ENCODE measurements at places on chromosomes 2 and 18. TPM values are rescaled to one million over a fixed set of nuclear protein-coding genes. Genes with fewer than 3 reads are reported as not detected.

Gene VAMP5
- total RNA-seq, result 13.3 TPM

Gene SCN3A
- 0.08 TPM for total RNA-seq

Gene VWC2L
- 0.09 TPM for total RNA-seq

Gene MBOAT2
- 2.9 TPM for total RNA-seq

Gene DAW1
- 0.25 TPM for total RNA-seq

Gene TNFAIP6
- total RNA-seq, result 0.55 TPM

Gene HOXD12
- total RNA-seq, result not detected

Gene MC4R
- not detected for total RNA-seq

Gene GPR75
- total RNA-seq, result 1.9 TPM

Gene GREB1L
- not detected for total RNA-seq

Gene ATP6V1B1
- 1.6 TPM for total RNA-seq

Gene HOXD10
- not detected for total RNA-seq

Gene SPC25
- total RNA-seq, result 0.28 TPM

Gene CAVIN2
- 5.6 TPM for total RNA-seq

DNA sequence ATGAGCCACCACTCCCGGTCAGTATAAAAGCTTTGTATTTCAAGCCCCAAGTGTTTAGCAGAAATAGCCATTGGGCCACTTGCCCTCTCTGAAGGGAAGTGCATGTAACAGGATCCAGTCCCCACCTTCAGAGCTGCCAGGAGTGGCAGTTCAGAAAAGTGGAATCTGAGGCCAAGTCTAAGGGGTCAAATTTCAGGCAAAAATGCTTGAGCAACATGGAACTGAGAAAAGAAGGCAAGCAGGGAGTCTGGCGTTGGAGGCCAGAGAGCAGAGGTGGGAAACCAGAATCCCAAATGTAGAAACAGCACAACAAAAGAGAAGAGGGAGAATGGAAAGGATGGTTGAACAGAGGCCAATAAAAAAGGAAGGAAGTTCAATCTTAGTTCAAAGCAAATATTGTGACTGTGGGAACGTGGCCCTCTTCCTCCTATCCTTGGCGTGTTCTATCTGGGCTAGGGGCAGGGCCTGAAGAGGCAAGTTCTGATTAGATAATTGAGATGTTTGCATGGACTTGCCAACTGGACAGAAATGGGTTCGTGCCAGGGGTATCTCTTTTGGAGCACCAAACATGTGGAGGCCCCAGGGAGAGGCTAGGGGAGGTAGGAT, 102.2 kb downstream of the AP1S3 start:
- H3K27ac ChIP-seq, result no peak overlapping the region
- H3K27me3 ChIP-seq, result no peaks in the 10 kb centered on the region
- H3K36me3 ChIP-seq, result no peaks in the 10 kb centered on the region
- no peaks in the 10 kb centered on the region for H3K4me1 ChIP-seq
- no peak for DNase-seq

DNA sequence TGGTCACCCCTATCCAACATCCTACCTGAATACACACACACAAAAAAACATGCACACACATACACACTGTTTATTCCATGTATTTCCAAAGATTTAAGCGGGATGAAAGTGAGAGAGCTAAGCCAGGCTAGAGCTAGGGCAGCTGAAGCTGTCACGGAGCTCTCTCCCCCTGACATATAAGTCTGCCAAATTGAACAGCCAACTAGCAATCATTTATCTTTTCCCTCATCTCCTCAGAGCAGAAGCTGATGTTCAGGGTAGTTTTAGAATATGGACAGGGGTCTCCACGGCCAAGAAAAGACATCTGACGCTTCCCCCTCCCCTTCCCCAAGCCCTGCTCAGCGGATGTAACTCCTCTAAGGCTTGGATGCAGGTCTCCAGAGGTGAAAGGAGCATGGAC, 171.6 kb downstream of the GRB14 start:
- H3K27ac ChIP-seq, result no peak overlapping the region
- DNase-seq, result no peak
- no peak overlapping the region for H3K4me3 ChIP-seq
- H3K36me3 ChIP-seq, result no peaks in the 10 kb centered on the region

DNA sequence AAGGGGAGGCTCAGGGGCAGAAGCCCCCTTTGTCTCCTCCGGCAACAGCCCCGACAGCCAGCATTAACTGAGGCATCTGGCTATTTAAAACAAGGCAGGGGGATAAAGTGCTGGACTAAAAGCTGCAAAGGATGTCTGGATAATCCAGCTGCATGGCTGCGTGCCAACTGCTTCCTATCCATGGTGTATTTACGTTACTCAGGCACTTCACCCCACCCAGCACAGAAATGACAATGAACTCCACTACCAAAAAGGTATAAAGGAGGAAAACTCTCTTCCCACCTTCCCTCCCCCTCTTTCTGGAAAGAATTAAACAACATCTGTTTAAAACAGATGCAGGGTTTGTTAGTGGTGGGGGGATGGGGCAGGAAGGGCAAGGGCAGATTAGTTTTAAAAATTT, 82.5 kb downstream of the SPRED2 start:
- no peak overlapping the region for H3K4me3 ChIP-seq
- DNase-seq, result no peak
- H3K4me1 ChIP-seq, result peaks cover 6% of the 10 kb centered on the region
- H3K27ac ChIP-seq, result no peak overlapping the region
- no peaks in the 10 kb centered on the region for H3K27me3 ChIP-seq
- H3K36me3 ChIP-seq, result no peaks in the 10 kb centered on the region

DNA sequence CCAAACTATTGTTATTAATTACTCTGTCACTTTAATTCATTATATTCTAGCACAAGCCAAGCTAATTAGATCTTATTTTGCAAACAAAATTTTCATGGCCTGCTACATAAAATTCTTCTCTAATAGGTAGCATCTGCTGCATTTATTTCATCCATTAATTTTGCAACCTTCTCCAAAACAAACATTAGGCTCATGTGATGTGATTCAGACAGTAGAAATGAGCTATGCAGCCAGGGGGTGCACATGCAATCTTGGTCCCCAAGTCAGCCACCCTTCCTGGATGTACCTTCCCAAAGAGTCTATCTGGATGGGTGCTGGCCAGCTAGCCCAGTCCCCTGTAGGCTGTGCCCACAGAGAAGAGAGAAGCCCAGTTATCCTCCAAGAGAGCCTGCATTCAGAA, 242.1 kb upstream of the OSR1 start:
- no peaks in the 10 kb centered on the region for H3K27me3 ChIP-seq
- no peaks in the 10 kb centered on the region for H3K36me3 ChIP-seq
- H3K4me3 ChIP-seq, result no peak overlapping the region

GRCh38 chr2:65380255-65380654, 52.1 kb downstream of the SPRED2 start:
- no peaks in the 10 kb centered on the region for H3K27me3 ChIP-seq
- DNase-seq, result no peak
- no peak overlapping the region for H3K27ac ChIP-seq
- no peak overlapping the region for H3K4me3 ChIP-seq

DNA sequence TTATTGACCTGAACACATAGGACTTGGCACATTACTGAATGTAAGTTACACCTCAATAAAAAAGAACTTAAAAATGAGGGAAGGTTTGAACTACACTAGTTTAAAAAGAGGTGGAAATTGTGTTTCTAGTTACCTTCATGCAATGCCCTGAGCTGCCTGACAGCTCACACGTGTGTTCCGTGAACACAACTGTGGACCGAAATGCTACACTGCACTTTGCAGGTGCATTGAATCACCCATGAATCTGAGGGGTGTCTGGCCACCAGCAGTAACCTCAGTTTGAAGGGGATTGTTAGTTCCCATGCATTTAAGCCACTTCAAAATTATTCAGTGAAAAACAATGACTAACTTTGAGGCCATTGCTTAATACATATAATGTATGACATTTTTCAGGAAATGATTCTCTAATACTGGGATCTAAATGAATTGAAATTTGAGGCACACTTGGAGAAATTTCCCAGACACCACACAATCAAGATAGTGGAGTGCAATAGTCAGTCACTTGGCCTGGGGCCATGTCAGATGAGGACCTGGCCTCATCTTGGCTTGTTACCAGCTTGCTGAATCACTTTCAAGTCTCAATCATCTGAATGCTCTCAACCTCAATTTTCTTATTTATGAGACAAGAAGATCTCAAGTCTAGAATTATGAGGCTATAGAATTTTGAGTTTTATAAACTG, 59.3 kb downstream of the MYL12B start:
- no peak for DNase-seq
- H3K27ac ChIP-seq, result no peak overlapping the region
- no peaks in the 10 kb centered on the region for H3K4me1 ChIP-seq
- no peaks in the 10 kb centered on the region for H3K36me3 ChIP-seq
- no peak overlapping the region for H3K4me3 ChIP-seq
- H3K27me3 ChIP-seq, result no peaks in the 10 kb centered on the region

DNA sequence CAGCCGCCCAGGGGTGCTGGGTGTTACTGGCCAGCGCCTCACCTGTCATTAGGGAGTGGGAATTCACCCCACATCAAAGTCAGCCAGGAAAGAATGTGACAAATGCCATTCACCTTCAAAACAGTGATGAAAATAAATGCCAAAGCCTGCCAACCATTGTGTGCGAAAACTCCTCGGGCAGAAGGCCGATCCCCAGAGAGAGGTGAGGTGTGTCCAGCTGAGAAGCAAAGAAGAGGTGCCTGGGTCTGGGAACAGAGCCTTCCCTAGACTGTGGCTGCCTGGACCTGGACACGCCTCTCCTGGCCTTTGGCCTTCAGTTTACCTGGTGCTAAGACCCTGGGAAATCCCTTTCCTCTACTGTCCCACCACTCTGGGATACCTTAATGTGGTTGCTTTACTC, 142.7 kb downstream of the CYP26B1 start:
- no peak for DNase-seq
- H3K4me1 ChIP-seq, result no peaks in the 10 kb centered on the region
- H3K27ac ChIP-seq, result no peak overlapping the region

DNA sequence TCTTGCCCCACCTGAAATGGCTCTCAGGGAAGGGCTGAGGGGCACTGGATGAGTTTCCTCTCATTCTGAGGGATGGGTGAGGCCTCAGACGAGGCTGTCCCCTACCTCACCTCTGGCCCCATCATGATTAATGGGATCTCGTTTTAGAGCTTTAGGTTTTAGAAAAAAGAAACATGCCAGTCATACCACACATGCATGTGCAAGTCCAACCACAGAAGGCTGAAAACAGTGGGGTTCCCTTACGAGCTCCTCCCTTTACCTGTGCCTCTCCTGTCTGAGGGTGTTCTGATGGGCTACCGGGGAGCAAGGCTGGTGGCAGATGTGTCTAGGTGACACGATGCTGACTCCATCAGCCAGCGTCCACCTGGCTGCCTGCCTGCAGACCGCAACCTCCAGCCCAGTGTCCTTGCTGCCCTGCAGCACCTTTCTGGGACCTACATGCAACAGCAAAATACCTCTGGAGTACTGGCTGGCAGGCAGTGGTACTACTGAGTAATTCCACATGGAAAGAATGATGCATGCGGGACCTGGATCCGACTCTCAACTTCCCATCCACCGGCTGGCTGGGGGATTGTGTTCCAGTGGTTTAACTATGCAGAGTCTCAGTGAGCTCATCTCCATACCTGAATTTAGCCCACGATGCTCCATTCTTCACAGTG, 9.1 kb upstream of the LYPD6B start:
- no peaks in the 10 kb centered on the region for H3K27me3 ChIP-seq
- no peak for DNase-seq
- no peak overlapping the region for H3K4me3 ChIP-seq
- H3K4me1 ChIP-seq, result no peaks in the 10 kb centered on the region

GRCh38 chr2:158197940-158198339, 96.3 kb downstream of the UPP2 start:
- H3K36me3 ChIP-seq, result no peaks in the 10 kb centered on the region
- H3K27ac ChIP-seq, result no peak overlapping the region
- no peaks in the 10 kb centered on the region for H3K27me3 ChIP-seq
- DNase-seq, result no peak
- H3K4me1 ChIP-seq, result no peaks in the 10 kb centered on the region

DNA sequence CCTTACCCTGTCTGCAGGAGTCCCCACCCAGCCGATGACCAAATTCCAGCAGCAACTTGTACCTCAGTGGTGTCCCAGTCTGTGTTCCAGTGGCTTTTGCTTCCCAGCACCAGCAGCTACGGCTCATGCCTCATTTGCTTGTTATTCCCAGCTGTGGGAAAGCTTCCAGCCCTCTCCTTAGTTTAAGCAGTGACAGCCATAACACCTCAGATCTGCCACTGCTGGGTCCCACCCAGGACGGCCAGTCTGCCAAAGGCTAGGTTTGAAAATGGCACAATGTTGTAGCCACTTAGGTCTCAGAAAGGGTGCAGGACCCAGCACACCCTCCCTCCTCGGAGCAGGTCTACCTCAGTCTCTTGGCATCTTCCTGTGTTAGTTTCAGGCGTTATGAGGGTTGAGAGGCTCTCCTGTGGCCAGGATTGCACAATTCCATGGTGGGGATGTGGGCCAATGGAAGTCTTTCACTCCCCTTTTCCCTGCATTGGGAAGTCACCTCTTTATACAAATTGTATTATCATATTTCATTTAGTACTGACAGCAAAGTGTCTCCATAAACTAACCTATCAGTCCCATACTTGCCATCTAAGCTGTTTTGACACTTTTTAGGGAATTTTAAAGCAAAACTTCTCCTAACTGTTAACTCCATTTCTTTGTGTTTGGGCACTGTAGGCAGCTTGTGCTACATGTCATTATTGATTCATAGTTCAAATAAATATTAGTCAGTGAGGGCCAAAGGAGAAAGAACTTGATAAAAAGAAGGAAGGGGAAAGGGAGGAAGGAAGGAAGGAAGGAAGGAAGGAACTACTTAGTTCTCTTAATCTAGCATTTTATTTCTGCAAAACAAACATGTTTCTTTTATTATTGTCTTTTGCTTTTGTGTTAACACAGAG, 62.9 kb upstream of the FAM110C start:
- H3K36me3 ChIP-seq, result no peaks in the 10 kb centered on the region
- peaks cover 6% of the 10 kb centered on the region for H3K4me1 ChIP-seq
- no peak for DNase-seq

GRCh38 chr2:100721693-100722092, 98.2 kb upstream of the NPAS2 start:
- DNase-seq, result no peak
- H3K36me3 ChIP-seq, result no peaks in the 10 kb centered on the region
- no peaks in the 10 kb centered on the region for H3K4me1 ChIP-seq
- H3K27ac ChIP-seq, result no peak overlapping the region
- no peaks in the 10 kb centered on the region for H3K27me3 ChIP-seq
- H3K4me3 ChIP-seq, result no peak overlapping the region

GRCh38 chr2:174925046-174925784, 80.0 kb downstream of the CHN1 start:
- H3K27ac ChIP-seq, result no peak overlapping the region
- no peaks in the 10 kb centered on the region for H3K36me3 ChIP-seq
- no peak overlapping the region for H3K4me3 ChIP-seq
- no peaks in the 10 kb centered on the region for H3K27me3 ChIP-seq

GRCh38 chr2:178280244-178280852, 86.0 kb downstream of the OSBPL6 start:
- peaks cover 14% of the 10 kb centered on the region for H3K4me1 ChIP-seq
- no peaks in the 10 kb centered on the region for H3K27me3 ChIP-seq
- no peak overlapping the region for H3K27ac ChIP-seq
- no peak for DNase-seq

- H3K27me3 ChIP-seq, result no peaks in the 10 kb centered on the region
- peaks cover 5% of the 10 kb centered on the region for H3K4me1 ChIP-seq
- DNase-seq, result no peak
- no peak overlapping the region for H3K27ac ChIP-seq
These were observed 785 bp downstream of the ZNF892 start for GRCh38 chr2:95208106-95208505.

- H3K27me3 ChIP-seq, result no peaks in the 10 kb centered on the region
- no peak overlapping the region for H3K27ac ChIP-seq
- H3K4me3 ChIP-seq, result no peak overlapping the region
- no peaks in the 10 kb centered on the region for H3K36me3 ChIP-seq
- no peak for DNase-seq
- no peaks in the 10 kb centered on the region for H3K4me1 ChIP-seq
These were observed 82.8 kb upstream of the CD28 start for GRCh38 chr2:203623661-203624060.

GRCh38 chr2:188456114-188456909, 164.6 kb downstream of the GULP1 start:
- H3K4me3 ChIP-seq, result no peak overlapping the region
- no peak for DNase-seq
- H3K4me1 ChIP-seq, result no peaks in the 10 kb centered on the region
- no peaks in the 10 kb centered on the region for H3K36me3 ChIP-seq
- no peaks in the 10 kb centered on the region for H3K27me3 ChIP-seq

Measured in pancreas (tissue), 10 donors.